Inflammatory macrophage treated with lipopolysaccharide for 1 hour (primary cell): ENCODE measurements at places on chromosomes 6 and 20.

GRCh38 chr6:34049395-34050342 lies 96.2 kb downstream of the GRM4 start:
- no peak for DNase-seq

DNA sequence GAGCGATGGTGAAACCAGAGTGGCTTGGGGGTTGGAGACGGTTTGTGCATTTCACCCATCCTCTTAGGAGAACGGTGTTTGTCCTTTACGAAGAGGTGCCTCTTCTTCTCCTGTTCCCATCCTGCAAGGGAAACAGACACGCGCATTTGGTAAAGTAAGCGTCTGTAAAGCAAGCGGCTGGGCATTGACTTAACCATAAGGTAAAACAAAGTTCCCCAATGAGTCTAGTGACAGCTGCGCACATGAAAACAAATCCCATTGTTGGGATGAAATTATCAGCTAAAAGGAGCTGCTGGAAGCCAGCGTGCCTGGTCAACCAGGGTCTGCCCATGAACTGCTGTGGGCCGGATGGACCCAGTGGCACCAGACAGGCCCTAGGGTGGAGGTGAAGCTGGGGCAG lies 5.8 kb downstream of the BHLHE23 start:
- DNase-seq: no peak

DNA sequence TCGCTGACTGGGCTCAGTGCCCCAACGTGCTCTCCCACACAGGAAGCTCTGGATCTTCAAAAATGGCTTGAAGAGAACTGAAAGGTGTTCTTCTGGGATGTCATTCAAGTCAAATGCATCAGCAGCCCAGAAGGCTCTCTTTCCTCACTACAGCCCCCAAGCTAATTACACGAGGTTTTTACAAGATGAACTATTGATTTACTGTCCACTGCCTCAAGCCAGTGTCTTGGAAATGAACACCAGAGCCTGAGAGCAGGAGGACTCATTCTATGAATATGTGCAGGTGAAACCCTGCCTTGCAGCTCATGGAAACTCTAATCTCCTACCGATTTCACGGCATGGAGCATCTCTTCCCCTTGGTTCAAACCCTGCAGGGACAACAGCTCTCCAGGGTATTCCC lies 98.9 kb upstream of the CST7 start:
- no peak for DNase-seq

- DNase-seq: no peak
Measured at GRCh38 chr20:10516529-10516928, 81.4 kb downstream of the SLX4IP start.

- DNase-seq: no peak
Measured at GRCh38 chr6:96468681-96469224, 52.9 kb upstream of the UFL1 start.

DNA sequence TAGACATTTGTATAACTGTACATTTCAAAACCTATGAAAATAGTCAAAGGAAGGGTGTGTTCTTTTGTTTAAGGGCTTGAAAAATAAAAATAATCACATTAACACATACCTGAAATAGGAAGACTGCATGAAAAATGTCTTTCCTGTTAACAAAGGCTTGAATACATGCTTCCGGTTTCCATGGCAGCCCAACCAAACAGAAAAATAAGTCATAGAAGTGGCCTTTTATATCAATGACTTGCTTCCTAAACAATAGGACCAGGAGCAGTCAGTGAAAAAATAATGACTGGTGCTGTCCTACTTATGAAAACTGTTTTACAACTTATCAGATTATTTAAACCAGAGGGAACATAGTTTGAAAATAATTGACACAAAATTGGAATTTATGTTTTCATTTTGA lies 412.6 kb upstream of the PLCB4 start:
- no peak for DNase-seq

DNA sequence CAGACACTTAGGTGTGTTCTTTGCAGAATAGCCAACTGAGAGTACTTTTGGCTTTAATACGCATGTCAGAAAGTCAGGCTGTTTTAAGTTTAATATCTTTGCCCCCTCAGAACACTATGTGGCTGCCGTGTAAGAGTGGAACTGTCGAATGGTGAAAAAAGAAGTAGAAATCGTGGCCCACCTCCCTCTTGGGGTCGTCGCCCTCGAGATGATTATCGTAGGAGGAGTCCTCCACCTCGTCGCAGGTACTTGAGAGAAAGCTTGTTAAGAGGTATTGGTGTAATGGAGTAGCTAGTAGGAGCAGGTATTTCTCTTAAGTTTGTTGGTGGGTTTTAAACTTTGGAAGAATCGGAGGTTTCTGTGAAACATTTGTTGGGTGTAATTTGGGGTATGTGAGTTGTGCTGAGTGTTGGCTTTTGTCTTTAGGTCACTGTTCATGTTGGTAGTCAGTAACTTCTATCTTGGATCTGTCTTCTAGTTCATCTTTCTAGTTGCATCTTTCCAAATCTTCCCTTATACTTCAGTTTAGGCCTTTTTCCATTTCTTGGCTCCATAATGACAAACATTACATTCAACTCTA lies 4.7 kb downstream of the SRSF3 start:
- DNase-seq: no peak

DNA sequence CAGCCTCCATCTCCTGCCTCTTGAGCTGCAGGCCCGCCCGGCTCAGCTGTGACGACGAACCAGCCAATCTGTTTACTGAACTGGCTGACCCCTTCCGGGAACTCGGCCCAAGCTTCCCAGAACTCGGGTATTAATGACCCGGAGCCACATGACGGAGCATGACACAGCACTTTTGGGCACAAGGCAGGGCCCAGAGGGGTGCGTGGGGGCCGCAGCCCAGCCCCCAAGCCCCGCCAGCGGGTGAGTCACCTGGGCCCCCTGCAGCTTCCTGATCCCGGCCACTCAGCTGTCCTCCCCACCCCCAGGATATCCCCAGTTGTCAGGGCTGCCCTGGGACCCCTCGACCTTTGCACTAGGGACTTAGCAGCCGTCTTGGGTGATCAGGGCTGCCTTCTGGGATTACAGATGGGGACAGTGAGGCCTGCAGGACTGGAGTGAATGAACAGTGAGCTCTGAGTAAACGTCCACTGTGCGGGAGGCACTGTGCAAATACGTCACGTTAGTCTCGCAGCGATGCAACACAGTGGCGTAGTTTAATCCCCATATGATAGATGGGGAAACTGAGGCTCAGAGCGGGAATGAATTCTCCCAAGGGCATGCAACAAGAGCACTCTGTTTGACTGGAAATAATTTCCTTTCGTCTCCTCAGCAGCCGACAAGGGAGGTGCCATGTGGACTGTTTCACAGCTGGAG lies 102.1 kb downstream of the CEBPB start:
- DNase-seq: peak; percentile 97

- peak; percentile 2 for DNase-seq
Measured at GRCh38 chr6:135577059-135577538, 79.6 kb upstream of the AHI1 start.

DNA sequence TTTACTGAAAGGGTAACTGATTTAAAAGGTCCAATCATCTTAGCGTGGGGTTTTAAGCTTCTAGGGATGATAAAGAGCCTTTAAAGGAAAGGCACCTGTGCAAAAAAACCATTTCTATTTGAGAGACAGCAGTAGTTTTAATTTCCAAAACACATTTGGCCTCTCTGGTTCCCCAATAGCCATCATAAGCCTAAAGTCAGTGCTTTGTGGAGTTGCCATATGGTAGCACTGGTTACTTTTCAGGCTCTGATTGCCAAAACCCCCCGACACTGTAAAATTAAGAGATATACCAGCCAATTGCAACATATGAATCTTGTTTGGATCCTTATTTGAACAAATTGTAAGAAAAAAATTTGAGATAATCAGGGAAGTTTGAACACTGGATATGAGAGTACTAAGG lies 44.6 kb downstream of the TP53INP2 start:
- no peak for DNase-seq

DNA sequence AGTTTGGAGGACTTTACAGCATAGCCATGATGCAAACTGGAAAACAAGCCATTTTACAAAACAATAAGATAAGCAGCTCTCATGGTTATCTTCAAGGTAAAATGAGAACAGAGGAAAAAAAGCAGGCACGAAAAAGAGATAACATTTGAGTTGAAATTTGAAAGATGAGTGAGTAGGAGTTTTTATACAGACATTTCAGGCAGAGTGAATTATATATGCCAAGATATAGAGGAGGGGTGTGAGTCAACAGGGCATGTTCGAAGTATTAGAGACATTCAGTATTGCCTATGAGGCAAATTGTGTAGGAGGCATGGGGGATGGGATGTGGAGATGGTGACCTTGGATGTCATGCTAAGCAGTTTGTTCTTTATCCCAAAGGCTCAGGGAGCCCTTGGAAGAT lies 240.5 kb upstream of the MAN1A1 start:
- no peak for DNase-seq

DNA sequence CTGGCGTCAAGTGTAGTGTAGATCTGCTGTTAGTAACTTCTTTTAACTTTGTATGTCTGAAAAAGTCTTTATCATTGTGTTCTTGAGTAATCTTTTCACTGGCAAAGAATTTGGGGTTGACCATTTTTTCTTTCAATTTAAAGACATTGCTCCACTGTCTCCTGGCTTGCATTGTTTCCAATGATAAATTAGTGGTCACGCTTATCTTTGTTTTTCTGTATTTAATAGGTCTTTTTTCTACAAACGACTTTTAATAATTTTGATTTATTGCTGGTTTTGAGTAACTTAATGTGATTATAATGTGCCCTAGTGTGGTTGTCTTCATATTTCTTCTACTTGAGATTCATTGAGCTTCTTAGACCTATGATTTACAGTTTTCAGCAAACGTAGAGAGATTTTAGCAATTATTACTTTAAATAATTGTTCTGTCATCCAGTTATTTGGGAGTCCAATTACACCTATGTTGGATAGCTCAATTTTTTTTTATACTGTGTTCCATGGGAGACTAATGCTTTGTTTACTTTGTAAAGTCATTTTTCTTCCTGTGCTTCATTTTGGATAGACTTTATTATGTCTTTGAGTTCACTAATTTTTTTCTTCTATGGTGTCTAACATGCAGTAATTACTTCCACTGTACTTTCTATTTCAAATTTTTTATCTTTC lies 38.3 kb upstream of the HEY2 start:
- no peak for DNase-seq

DNA sequence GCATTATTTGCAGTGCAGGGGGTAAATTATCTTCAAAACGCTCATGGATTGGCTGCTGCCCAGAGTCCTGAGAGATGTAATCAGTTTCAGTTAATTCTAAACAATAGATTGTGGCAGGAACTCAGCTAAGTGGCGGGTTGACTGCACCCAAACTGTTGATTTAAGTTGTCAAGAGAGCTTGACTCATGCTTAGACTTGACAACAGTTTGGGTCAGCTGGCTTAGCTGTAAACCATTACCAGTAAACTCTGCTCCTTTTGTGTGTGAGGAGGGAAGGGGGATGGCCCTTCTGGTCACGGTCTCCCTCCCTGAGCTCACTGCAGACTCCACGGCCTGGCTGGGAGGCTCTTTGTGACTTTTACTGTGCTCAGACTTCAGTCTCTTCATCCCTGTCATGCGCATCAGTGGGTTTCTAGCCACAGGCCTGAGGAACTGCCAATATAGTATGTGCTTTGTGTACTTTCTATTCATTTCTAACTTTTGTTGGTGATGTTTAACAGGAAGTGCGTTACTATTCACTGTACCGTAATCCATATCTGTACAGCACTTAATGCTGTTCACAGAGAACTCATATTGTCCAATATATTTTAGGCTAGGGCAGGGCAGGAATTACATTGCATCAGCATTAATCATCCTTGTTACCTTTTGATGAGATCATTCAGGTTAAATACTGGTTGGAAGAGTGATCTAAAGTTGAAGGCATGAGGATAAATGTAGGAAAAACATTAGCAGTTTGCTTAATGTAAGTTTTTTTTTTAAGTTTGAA lies 488.3 kb downstream of the CDKAL1 start:
- no peak for DNase-seq

DNA sequence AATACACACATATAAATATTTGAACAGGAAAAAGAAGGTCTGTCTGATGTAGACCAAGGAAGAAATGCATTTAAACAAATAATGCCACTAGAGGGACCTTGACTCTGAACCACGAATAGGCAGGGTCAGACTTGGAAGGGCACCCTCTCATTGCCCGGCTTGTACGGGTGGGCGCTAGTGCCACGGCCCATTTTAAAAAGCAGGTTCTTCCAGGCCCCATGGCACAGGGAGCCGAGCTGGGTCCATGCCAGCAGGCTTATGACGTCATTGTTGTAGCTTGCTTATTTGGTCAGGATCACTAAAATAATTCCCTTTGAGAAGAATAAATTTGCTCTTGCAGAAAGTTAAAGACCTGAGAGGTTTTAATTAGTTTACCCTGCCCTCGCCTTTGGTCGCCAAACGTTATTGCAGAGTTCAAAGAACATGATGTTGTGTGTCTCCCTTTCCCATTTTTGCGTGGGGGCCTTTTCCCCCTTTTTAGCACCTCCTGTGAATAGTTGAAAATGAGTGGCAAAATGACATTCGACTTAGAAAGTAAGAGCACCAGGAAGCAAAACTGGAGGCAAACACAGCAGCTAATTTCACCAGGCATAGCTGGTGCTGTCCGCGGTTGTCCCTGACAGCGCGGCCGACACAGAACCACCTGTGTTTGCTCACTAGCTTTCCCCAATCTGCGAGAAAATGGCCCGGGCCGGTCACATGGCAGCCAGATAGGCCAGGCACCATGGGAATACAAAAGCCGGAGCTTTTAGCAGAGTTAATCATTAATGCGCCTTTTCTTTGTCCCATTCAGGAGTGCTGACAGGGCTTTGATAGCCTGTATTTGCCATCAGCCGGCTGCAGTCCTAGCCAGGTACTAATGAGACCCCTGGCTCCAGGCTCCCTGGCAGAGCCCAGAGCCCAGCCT lies 93.8 kb downstream of the FOXA2 start:
- DNase-seq: no peak

DNA sequence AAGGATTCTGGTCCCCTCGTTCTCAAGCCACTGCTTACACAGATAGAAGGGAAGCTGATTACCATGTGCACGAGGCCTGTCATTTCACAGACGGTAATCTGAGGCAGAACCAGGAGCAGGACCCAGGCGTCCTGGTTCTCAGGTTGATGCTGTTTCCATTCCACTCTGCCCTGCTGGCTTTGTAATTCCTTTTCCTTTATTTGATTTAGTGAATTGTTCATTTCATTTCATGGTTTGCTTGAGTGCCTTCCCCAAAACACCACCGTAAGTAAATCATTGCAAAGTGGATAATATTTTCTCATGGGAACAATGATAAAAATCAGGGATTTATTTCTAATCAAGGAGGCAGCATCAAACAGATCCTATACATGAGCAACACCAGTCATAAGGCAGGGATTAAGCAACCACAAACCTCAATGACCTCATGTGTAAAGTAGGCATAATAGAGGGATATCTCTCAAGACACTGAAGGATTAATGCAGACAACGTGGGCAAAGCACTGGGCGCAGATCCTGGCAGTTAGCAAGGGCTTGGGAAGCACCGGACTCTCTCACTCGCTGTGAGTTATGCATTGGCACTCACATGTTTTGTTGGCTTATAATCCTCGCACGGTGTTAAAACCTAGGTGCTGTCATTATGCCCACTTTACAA lies 229.5 kb upstream of the FOXQ1 start:
- no peak for DNase-seq

- DNase-seq: peak; percentile 46
Measured at GRCh38 chr6:106538145-106538544, 91.2 kb downstream of the RTN4IP1 start.

GRCh38 chr20:60447703-60448102 lies 489.5 kb downstream of the CDH26 start:
- no peak for DNase-seq

GRCh38 chr6:118812970-118813369 lies 81.0 kb upstream of the ASF1A start:
- DNase-seq: no peak
